ENCODE measurements at places on chromosomes 5 and 9. TPM values are rescaled to one million over a fixed set of nuclear protein-coding genes. Genes with fewer than 3 reads are reported as not detected.

DNA sequence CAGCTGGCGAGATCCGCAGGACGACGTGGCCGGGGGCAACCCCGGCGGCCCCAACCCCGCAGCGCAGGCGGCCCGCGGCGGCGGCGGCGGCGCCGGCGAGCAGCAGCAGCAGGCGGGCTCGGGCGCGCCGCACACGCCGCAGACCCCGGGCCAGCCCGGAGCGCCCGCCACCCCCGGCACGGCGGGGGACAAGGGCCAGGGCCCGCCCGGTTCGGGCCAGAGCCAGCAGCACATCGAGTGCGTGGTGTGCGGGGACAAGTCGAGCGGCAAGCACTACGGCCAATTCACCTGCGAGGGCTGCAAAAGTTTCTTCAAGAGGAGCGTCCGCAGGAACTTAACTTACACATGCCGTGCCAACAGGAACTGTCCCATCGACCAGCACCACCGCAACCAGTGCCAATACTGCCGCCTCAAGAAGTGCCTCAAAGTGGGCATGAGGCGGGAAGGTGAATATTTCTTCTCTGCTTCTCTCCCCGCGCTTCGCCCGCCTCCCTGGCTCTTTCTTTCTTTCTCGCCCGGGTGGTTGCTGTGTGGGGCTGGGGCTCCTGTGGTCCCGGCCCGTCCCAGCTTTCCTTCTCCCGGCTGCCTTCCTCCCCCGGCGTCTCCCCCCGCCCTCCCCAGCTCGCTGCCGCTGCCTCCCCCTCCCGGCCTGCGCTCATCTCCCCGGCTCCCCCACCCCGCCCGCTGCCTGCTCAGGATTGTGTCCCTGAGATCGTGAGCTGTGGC is 2.2 kb downstream of the NR2F1 start:
- no peak for DNase-seq

The HTR4 gene
- total RNA-seq: 0.51 TPM

DNA sequence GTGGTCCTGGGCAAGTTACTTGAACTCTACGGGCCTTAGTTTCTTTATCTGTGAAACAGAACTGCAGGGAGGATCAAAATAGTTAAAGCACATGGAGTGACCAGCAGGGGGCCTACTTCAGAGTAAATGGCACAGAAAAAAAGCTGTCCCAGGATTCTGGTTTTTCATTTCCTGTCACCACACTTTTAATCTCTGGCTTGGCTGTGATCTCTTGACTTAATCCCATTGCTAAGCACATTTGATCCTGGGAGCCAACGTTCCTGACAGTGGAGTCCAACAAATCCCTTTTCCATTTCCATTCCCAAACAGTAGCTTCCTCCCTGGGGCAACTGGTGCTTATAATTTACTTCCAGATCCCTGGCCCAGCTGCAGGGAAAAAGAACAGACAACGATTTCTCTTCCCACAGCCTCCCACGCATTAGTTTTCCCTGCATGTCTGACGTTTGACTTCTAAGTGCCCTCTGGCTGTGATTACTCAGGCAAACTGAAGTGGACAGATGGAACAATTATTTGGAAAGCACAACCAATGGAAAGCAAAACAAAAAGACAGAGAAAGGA is 136.5 kb upstream of the STK32A start:
- no peak for DNase-seq

The CSF2 gene
- not detected for total RNA-seq

The GABRA1 gene
- not detected for total RNA-seq

The SPOCK1 gene
- 31.5 TPM for total RNA-seq

GRCh38 chr5:141010047-141010793 is 41.0 kb upstream of the PCDHB1 start:
- no peak for DNase-seq

GRCh38 chr9:32339424-32339823 is 45.0 kb upstream of the ACO1 start:
- DNase-seq: no peak

Measured in gastrocnemius medialis (tissue), 4 donors.